ENCODE measurements at places on chromosomes 6 and 20.

DNA sequence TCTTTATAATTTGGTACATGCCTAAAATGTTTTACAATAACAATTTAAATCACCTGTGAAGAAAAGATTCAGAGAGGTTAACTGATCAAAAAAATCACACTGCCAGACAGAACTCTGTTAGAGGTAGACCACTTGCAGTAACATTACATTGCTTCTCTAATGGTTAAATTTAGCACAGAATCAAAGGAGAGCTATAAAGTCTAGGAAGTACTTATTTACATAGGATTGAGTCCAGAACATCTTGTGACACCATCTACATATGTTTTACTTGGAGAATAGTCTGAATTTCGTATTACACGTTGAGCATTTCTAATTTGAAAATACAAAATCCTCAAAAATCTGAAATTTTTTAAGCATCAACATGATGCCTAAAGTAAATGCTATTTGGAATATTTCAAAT, 17.2 kb upstream of the TBC1D20 start:
- DNase-seq = no peak

DNA sequence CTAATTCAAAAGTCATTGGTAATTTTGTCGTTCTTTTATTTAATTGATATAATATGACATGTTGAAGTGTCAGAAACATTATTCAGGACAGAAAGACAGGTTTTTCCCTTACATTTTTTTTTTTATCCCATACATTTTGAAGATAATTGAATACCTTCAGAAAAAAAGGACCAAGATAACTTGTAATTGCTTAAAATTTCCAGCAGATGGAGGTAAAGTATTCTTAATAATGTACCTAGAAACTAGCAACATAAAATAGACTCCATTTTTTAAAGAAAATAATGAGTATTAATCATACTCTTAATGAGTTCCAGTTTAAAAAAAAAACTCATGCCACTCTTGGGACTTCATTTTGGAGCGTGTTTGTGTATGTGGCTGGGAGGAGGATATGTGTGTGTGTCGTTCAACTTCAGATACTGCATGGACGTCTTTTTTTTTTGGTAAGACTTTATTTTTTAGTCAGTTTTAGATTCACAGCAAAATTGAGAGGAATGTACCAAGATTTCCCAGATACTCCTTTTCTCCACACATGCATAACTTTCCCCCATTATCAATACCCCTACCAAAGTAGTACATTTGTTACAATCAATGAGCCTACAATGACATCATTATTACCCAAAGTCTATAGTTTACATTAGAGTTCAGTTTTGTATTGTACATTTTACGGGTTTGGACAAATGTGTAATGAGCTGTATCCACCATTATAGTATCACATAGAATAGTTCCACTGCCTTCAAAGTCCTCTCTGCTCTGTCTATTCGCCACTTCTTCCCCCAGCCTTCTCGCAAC, 79.4 kb downstream of the ROS1 start:
- DNase-seq = peak; percentile 7

DNA sequence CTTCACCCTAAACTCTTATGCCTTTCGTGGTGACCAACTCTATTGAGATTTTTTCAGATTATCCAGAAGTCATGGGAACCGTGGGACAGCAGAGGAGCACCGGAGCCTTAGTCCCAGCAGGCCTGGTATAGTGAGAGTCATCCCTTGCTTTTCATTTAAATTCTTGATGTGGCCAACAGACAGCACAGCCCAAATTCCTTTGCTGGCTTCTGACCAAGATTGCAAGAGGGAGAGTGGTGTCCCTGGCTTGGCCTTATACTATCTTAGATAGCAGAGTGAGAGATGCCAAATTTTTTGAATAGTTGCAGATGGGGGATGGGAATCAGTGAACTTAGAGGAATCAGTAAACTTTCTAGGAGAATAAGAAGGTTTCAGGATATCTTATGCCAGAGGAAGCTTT, 7.8 kb downstream of the STX11 start:
- DNase-seq = no peak

GRCh38 chr6:116983375-116983774, 106.3 kb downstream of the RFX6 start:
- DNase-seq = no peak

DNA sequence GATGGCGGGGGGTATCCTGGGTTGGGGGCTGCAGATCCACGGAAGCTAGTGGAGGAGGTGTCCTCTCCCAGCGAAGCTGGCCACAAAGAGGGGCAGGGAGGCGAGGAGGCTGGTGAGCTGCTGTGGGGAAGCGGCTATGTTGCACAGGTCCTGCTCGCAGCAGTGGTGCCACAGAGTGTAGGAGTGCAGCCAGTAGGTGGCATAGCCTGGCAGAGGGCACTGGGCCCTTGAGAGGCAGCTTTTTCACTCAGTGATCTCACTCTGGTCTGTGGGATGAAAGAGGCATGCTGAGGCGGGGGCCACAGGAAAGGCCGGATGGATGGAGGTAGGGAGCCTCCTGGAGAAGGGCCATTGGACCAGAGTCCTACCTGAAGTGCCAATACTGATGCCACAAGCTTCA, 2.9 kb upstream of the LY6G6D start:
- no peak for DNase-seq

DNA sequence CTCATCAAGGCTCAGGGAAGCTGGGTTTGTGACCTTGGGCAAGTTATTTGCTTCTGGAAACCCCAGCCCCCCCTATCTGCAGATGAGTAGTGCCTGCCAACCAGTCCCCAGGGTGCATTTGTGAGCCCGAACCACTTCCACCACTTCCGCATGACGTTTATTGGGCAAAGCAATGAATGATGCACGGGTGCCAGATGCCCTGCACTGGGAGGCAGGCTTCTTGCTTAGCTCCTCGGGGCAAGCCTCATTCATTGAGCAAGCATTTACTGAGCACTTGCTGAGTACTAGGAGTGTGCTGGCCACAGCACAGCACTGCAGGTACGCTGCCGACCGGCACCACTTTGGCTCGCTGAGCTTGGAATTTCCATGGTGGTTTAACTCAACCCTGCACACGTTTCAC, 60.2 kb downstream of the GNAS-AS1 start:
- no peak for DNase-seq

GRCh38 chr6:167210375-167211294, 52.9 kb upstream of the GPR31 start:
- DNase-seq = no peak

GRCh38 chr6:3603340-3604130, 146.7 kb upstream of the SLC22A23 start:
- no peak for DNase-seq

DNA sequence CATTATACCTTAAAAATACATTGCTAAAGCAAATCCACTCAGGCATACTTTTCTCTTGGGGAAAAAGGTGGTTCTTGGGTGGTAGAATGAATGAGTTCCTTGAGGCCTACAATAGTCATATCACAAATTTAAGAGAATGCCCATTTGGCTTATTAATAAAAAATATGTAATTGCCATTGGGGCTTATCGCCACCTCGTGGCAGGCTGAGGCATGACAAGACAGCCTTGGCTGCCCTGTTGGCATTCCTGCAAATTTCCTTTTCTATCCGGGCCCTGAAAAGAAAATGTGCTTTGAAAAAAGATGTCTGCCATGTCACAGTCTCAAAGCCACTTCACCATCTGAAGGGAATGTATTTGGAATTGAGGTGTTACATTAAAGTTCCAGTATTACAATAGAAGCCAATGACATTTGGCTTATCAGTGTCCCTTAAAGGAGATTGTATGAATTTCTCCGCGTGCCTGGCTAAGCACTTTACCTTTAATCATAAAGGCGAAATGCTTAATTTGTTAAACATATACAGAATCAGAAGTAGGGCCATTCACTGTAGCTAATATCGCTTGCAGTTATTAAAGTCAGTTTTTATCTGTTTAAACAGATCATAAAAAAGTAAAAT, 188.3 kb upstream of the ZFP64 start:
- DNase-seq = peak; percentile 28

DNA sequence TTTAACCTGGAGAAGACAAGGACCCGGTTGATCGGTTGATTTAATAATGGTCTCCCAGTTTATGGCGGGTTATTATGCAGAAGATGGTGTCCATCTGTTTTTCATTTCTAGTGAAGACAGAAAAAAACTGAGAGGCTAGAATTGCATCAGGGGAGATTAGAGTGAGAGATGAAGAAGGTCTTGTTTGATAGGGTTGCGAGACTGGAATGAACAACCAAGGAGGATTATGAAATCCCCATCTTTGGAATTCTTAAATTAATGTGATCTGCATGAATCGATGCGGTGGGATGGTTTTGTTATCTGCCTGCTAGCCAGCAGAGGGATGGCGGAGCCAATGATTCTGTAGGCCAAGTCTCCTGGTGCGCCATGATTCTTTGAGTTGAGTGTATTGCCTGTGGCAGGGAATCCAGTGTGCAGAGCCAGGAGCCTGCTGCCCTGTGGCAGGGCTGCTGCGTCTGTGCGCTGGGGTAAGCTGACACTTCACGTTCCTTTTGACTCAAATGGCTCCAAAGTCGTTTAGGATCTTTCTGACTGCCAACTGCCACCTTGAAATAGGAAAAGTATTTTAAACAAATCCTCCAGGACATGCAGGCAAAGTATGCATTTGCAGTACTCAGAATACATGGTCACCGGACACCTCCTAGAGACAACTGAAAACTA, 200.1 kb downstream of the CLIC5 start:
- no peak for DNase-seq

DNA sequence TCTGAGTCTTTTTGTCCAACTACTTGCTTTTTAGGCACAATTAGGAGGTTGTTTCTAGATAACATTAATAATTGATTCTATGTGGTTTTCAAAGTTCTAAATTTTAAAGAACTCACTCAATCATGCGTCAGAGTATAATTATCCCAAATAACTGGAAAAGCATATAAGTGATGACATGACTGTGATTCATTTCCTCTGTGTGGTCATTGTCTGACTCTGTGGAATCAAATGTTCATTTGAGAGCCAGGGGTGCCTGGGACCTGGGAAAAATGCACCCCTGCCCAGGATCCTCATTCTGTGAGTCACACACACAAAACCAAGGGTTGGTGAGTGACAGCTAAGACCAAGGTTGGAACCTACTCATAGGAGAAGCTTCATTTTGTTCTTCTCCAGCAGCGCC, 127.1 kb upstream of the MLIP start:
- no peak for DNase-seq

DNA sequence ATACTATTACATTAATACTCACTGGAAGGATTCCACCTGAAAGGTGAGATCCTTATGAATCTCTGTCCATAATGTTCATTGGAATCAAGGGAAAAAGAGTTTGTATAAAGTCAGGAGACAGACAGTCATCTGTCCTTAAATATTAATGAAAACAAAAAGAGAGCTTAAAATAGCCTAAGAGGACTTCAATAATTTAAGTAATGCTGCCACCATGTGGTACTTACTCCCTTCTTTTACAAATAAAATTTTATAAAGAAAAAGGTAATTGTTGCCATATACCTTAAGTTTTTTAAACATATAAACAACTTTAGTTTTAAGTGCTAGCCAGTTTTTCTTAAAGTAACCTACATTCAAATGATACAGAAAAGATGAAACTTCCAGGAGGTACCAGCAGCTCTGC, 5.1 kb downstream of the BLOC1S5 start:
- peak; percentile 18 for DNase-seq
